Endothelial cell (in vitro differentiated cells): ENCODE measurements at places on chromosomes 11 and 22.
A peak's percentile ranks its signal among the peaks of the same experiment; 100 is the strongest.

- peak overlapping the region; percentile 25 for H3K27ac ChIP-seq
- H3K4me3 ChIP-seq, result no peak overlapping the region
- peaks cover 8% of the 10 kb centered on the region for H3K4me1 ChIP-seq
- peaks cover 6% of the 10 kb centered on the region for H3K36me3 ChIP-seq
- peak; percentile 82 for DNase-seq
- H3K27me3 ChIP-seq, result peaks cover 9% of the 10 kb centered on the region
These were observed 19.3 kb downstream of the CREB3L1 start for GRCh38 chr11:46296528-46297448.

DNA sequence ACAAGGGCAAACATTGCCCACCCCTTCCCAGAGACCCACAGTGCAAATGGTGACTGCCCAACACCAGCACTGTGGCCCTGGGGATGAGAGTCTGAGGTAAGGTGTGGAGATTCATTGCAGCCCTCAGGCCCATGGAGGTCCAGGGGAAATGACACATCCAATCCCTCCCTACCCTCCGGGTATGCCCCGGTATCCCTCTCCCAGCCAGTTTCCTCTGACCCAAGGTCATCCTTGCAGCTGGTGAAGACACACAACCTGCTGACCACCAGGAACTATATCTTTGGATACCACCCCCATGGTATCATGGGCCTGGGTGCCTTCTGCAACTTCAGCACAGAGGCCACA, 18.9 kb upstream of the UVRAG start:
- H3K4me3 ChIP-seq, result no peak overlapping the region
- DNase-seq, result no peak
- H3K36me3 ChIP-seq, result no peaks in the 10 kb centered on the region
- peaks cover 10% of the 10 kb centered on the region for H3K27me3 ChIP-seq
- no peak overlapping the region for H3K27ac ChIP-seq
- H3K4me1 ChIP-seq, result peaks cover 11% of the 10 kb centered on the region

GRCh38 chr11:19829109-19829837, 116.6 kb downstream of the NAV2 start:
- no peak overlapping the region for H3K4me3 ChIP-seq
- no peaks in the 10 kb centered on the region for H3K36me3 ChIP-seq
- peaks cover 3% of the 10 kb centered on the region for H3K27me3 ChIP-seq
- no peak overlapping the region for H3K27ac ChIP-seq
- H3K4me1 ChIP-seq, result no peaks in the 10 kb centered on the region

GRCh38 chr11:115616971-115617370, 112.8 kb upstream of the CADM1 start:
- no peak for DNase-seq
- no peak overlapping the region for H3K27ac ChIP-seq
- H3K4me1 ChIP-seq, result peaks cover 10% of the 10 kb centered on the region

- H3K36me3 ChIP-seq, result no peaks in the 10 kb centered on the region
- H3K4me3 ChIP-seq, result no peak overlapping the region
- no peaks in the 10 kb centered on the region for H3K27me3 ChIP-seq
- H3K27ac ChIP-seq, result no peak overlapping the region
- H3K4me1 ChIP-seq, result peaks cover 2% of the 10 kb centered on the region
These were observed 35.7 kb downstream of the SFI1 start for GRCh38 chr22:31532060-31532459.

- H3K4me3 ChIP-seq, result no peak overlapping the region
- no peaks in the 10 kb centered on the region for H3K4me1 ChIP-seq
- peaks cover 2% of the 10 kb centered on the region for H3K27me3 ChIP-seq
- DNase-seq, result no peak
- H3K27ac ChIP-seq, result no peak overlapping the region
These were observed 36.5 kb downstream of the LRRC74B start for GRCh38 chr22:21082248-21082647.

DNA sequence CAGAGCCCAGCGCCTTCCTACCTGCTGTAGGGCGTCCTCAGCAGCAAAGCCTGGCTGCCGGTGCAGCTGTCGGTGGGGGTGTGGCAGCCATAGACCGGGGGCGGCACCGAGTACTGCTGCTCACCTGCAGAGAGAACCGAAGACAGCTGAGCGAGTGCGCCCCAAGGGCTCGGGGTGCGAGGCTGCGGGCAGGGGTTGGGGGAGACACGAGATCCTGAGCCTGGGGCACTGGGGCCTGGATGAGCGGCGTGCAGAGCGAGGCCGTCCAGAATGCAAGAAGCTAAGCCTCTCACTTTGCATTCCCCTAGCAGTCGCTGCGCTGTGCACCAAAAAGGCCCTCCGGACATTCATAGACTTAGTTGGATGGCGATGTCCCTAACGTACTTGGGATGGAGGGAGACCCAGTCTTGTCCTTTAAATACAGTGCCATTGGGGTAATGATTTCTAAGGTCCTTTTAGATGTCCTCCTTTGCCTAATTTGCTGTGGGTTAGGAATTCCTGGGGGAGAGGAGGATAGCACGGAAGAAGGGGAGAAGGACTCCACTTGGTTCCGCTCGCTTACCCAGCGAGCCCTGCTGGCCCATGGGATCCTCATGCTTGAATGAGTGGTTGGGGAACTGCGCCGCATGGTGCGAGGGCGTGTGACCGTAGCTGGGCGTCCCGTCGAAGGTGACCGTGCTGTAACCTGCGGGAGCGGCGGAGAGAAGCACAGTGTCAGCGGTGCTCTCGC, 7.2 kb downstream of the WT1 start:
- peaks cover 16% of the 10 kb centered on the region for H3K4me1 ChIP-seq
- H3K4me3 ChIP-seq, result no peak overlapping the region
- H3K27me3 ChIP-seq, result peaks cover 43% of the 10 kb centered on the region
- DNase-seq, result peak; percentile 7
- no peaks in the 10 kb centered on the region for H3K36me3 ChIP-seq

DNA sequence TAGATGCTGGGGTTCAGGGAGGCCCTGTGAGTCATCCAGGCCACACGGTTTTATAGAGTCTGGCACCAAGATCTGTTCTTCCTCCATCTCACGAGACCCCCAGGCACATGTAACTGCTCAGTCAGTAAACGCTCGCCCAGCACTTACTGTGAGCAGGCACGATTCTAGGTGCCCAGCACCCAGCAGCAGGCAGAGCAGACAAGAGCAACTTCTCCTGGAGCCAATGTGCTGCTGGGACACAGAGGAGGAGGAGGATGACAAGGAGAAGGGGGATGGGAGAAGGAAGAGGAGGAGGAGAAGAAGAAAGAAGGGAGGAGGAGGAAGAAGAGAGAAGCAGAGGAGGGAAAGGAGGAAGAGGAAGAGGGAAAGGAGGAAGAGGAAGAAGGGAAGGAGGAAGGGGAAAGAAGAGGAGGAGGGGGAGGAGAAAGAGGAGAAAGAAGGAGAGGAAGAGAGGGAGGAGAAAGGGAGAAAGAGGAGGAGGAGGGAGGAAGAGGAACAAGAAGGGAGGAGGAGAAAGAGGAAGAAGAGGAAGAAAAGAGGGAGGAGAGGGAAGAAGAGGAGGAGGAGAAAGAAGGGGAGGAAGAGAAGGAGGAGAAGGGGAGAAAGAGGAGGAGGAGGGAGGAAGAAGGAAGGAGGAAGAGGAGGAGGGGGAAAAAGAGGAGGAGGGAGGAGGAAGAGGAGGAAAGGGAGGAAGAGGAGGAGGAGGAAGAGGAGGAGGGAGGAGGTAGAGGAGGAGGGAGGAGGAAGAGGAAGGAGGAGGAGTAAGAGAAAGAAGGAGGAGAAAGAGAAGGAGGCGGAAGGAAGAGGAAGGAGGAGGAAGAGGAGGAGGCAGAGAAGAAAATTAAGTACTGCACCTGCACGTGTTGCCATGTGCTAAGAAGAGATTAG, 77.6 kb upstream of the RTL6 start:
- DNase-seq, result no peak
- peaks cover 2% of the 10 kb centered on the region for H3K27me3 ChIP-seq
- H3K27ac ChIP-seq, result peak overlapping the region; percentile 13
- peak overlapping the region; percentile 42 for H3K4me3 ChIP-seq
- no peaks in the 10 kb centered on the region for H3K36me3 ChIP-seq
- peaks cover 29% of the 10 kb centered on the region for H3K4me1 ChIP-seq

- H3K27me3 ChIP-seq, result peaks cover 12% of the 10 kb centered on the region
- peaks cover 3% of the 10 kb centered on the region for H3K36me3 ChIP-seq
- H3K4me1 ChIP-seq, result no peaks in the 10 kb centered on the region
- no peak overlapping the region for H3K4me3 ChIP-seq
These were observed 2.5 kb upstream of the ASCL2 start for GRCh38 chr11:2272946-2273280.

DNA sequence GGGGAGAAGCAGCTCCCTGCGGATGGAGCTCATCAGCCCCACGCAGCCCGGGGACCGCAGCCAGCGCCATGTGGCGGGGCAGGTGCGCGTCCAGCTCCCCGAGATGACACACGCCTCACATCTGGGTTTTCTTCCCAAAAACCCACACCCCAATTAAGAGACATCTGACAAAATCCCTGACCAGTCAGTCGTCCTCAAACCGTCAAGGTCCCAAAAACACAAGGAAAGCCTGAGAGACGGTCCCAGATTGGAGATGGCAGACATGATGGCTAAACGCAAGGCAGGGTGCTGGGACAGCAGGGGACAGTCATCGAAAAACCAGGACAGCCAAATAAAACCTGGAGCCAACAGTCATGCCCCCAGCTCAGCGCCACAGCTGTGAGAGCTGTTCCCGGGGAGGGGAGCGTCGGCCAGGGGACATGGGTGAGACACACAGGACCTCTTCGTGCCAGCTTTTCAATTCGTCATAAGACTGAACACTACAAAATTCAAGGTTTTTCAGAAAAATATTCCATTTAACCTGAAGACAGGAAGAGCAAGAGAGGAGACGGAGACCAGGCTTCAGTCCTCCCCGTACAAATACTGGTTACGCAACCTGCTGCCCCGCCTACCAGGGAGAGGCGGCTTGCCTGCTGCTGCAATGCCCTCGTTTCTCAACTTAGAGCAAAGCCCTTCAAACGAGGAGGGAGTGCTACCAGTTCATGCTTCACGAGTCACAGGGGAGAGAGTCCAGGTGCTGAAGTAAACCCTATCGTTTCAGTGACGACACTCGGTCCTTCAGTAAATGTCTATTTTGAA, 10.5 kb downstream of the TOLLIP start:
- peaks cover 9% of the 10 kb centered on the region for H3K27me3 ChIP-seq
- H3K27ac ChIP-seq, result peak overlapping the region; percentile 57
- DNase-seq, result no peak
- no peaks in the 10 kb centered on the region for H3K36me3 ChIP-seq

GRCh38 chr11:19597206-19597605, 115.4 kb upstream of the NAV2 start:
- H3K4me1 ChIP-seq, result no peaks in the 10 kb centered on the region
- DNase-seq, result no peak

DNA sequence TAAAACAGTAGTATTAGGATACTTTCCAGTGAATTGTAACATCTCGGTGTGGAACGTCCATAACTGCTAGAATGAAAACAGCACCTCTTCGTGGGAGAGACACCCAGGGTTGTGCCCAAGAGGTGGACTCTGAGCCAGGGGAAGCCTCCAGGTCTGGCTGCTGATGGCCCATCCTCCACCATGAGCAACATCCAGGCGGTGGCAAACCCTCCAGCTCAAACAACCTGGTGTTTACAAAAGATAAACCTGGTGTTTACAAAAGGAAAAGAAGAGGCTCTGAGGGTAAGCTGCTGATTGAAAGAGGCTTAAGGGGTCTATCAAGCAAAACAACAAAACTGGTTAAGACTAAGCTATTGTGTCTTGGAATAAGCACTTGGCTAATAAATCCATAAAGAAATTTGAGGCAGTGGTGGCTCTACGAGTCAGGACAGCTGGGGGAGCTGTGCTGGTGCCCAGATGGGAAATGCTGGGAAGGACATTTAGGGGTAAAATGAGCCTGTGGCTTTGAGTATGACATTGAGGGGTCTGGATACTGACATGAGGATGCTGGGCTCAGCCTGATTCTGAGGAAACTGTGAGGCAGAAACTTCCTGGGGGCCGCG, 909.0 kb downstream of the BRD1 start:
- H3K27ac ChIP-seq, result no peak overlapping the region
- no peak for DNase-seq
- no peak overlapping the region for H3K4me3 ChIP-seq
- H3K27me3 ChIP-seq, result no peaks in the 10 kb centered on the region
- peaks cover 5% of the 10 kb centered on the region for H3K4me1 ChIP-seq
- no peaks in the 10 kb centered on the region for H3K36me3 ChIP-seq

DNA sequence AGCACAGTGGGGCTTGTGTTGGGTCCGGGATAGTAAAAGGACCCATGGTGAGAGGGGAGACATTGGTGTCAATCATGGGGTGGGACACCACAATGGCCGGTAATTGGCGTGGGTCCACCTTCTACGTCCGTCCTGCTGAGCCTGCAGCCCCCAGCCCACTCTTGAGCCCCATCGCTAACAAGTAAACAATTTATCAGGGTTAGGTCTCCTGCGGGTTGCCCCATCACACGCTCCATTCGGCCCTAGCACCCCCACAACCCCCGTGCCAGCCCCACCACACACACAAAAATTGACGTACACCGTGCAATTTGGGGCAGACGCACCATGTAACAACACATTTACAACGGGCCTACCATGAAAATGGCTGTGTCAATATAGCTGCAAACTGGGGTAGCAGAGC, 86.5 kb upstream of the HTATIP2 start:
- DNase-seq, result no peak
- no peaks in the 10 kb centered on the region for H3K27me3 ChIP-seq
- no peak overlapping the region for H3K27ac ChIP-seq
- H3K4me3 ChIP-seq, result no peak overlapping the region
- H3K4me1 ChIP-seq, result peaks cover 14% of the 10 kb centered on the region
- no peaks in the 10 kb centered on the region for H3K36me3 ChIP-seq

DNA sequence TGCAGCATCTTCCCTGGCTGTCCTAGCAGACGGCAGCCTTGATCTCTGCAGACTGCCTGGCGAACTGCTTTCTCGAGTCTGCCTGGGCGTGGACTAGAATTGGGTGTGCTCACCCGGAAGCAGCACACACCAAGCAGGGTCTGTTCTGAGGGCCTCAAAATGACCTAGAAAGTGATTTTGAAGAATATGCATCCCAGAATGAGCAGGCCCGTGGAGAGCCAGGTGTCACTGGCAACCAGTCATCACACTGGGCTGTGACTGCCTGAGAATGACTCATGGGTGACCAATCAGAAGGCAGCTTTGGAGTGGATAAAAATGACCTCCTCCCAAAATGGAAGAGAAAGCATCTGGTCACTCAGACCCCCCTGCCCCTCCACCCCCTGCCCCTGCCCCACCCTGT, 114.9 kb upstream of the NECTIN1 start:
- H3K4me1 ChIP-seq, result no peaks in the 10 kb centered on the region

- H3K27me3 ChIP-seq, result peaks cover 8% of the 10 kb centered on the region
- H3K36me3 ChIP-seq, result peaks cover 4% of the 10 kb centered on the region
- H3K27ac ChIP-seq, result no peak overlapping the region
- peak overlapping the region; percentile 88 for H3K4me3 ChIP-seq
- peaks cover 20% of the 10 kb centered on the region for H3K4me1 ChIP-seq
These were observed 25.0 kb upstream of the SUSD2 start for GRCh38 chr22:24156141-24156912.

GRCh38 chr11:129383060-129383459, 7.4 kb downstream of the BARX2 start:
- no peak for DNase-seq
- no peaks in the 10 kb centered on the region for H3K36me3 ChIP-seq
- no peak overlapping the region for H3K27ac ChIP-seq
- peaks cover 6% of the 10 kb centered on the region for H3K4me1 ChIP-seq
- H3K27me3 ChIP-seq, result no peaks in the 10 kb centered on the region

DNA sequence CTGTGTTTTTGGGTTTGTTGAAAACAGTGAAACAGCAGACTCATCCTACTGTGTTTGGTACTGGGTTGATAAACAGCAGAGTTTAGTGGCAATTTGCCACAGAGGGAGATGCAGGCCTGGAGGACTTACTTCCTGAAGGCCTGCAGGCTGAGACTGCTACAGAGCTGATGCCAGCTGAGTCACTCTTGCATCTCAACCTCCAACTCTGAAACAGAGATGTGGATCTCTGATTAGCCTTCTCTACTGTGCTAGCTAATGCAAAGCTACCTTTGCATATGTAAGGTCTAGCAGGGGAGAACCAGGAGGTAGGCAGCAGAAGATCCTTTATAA, 14.3 kb downstream of the ATP5MG start:
- no peaks in the 10 kb centered on the region for H3K36me3 ChIP-seq
- H3K4me3 ChIP-seq, result no peak overlapping the region
- peaks cover 2% of the 10 kb centered on the region for H3K27me3 ChIP-seq
- no peak overlapping the region for H3K27ac ChIP-seq
- DNase-seq, result no peak
